ENCODE measurements at places on chromosomes 1 and 21. TPM values are rescaled to one million over a fixed set of nuclear protein-coding genes. Genes with fewer than 3 reads are reported as not detected.

The IRF2BP2 gene
- 410 TPM for total RNA-seq

The TTLL7 gene
- total RNA-seq, result 0.27 TPM

The ACTL8 gene
- total RNA-seq, result not detected

The CD1B gene
- total RNA-seq, result not detected

The IL19 gene
- total RNA-seq, result not detected

DNA sequence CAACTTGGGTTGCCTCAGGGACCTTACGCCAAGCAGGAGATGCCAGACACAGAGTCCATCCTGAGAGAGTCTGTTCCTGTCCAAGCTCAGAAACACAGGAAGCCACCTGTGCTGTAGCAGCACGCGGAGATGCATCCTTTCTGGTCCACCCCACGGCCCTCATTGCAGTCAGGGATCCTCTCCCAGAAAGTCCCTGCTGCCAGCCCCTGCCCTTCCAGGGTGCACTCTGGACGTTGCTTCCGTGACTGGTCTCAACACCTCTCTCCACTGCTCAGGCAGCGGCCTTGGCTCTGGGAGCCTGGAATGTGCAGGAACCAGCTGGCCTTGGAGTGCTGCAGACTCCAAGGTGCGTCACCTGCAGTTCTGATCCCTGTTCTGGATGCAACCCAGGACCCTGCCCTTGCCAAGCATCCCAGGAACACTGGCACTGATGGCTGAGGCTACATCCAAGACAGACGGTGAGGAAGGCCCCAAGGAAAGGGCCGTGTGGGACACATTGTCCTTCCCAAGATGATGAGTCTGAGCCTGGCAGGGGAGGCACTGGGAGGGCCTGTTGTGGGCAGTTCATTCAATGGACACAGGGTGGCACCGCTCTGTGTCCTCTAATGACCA lies 21.7 kb upstream of the COL6A1 start:
- no peak for DNase-seq
- H3K4me3 ChIP-seq, result no peak overlapping the region
- no peaks in the 10 kb centered on the region for H3K27me3 ChIP-seq
- no peak overlapping the region for H3K27ac ChIP-seq
- H3K4me1 ChIP-seq, result no peaks in the 10 kb centered on the region

GRCh38 chr21:46604975-46605766 lies at the start of gene S100B:
S100B (minus strand) TSS chr21:46605082; CDS start chr21:46602415, 2,667 bp downstream.
- H3K36me3 ChIP-seq, result no peaks in the 10 kb centered on the region
- DNase-seq, result peak; percentile 52
- peak within 1 kb of the TSS; percentile 53 for H3K27ac ChIP-seq
- H3K27me3 ChIP-seq, result no peaks in the 10 kb centered on the region
- H3K4me3 ChIP-seq, result peak within 1 kb of the TSS; percentile 22

DNA sequence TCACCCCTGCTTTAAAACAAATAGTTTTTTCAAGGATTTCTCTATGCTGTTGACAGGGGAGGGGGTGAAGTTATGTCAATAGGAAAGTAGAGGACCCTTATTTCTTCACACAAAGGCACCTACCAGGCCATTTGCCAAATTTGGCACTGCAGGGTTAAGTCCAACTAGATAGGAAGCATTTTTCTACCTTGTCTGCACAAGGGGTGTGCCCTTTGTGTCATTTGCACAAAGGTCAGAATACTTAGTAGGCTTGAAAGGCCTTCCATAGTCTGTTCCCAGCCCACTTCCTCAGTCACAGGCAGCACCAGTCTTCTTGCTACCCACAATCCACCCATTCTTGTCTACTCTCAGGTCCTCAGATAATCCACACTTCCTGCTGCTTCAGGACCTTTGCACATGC lies 7.0 kb downstream of the TACSTD2 start:
- H3K36me3 ChIP-seq, result no peaks in the 10 kb centered on the region
- no peak for DNase-seq
- no peak overlapping the region for H3K27ac ChIP-seq
- H3K27me3 ChIP-seq, result peaks cover 3% of the 10 kb centered on the region
- H3K4me1 ChIP-seq, result no peaks in the 10 kb centered on the region

DNA sequence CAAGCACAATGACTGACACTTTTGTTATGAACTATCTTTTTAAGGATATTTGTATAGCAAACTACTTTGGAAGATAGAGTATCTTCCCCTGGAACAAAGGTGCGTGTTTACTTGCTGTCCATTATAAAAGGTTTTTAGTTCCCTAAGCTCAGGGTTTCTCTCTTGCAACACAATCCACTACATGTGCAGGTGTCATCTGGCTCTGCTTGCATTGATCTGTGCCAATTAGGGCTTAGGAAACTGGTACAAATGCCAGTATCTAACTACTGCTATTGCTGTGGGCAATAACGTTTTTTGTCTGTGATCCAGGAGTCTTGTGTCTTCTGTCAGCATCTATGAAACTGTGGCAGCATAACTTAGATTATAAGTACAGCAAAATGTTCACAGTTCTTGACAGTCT lies 68.3 kb upstream of the ABCD3 start:
- no peaks in the 10 kb centered on the region for H3K27me3 ChIP-seq
- H3K27ac ChIP-seq, result no peak overlapping the region

- no peak for DNase-seq
- peaks cover 51% of the 10 kb centered on the region for H3K4me1 ChIP-seq
- no peaks in the 10 kb centered on the region for H3K36me3 ChIP-seq
- peak overlapping the region; percentile 98 for H3K27ac ChIP-seq
- peak overlapping the region; percentile 84 for H3K4me3 ChIP-seq
- no peaks in the 10 kb centered on the region for H3K27me3 ChIP-seq
Observed at GRCh38 chr1:225998560-225999226, 450 bp downstream of the SDE2 start.

DNA sequence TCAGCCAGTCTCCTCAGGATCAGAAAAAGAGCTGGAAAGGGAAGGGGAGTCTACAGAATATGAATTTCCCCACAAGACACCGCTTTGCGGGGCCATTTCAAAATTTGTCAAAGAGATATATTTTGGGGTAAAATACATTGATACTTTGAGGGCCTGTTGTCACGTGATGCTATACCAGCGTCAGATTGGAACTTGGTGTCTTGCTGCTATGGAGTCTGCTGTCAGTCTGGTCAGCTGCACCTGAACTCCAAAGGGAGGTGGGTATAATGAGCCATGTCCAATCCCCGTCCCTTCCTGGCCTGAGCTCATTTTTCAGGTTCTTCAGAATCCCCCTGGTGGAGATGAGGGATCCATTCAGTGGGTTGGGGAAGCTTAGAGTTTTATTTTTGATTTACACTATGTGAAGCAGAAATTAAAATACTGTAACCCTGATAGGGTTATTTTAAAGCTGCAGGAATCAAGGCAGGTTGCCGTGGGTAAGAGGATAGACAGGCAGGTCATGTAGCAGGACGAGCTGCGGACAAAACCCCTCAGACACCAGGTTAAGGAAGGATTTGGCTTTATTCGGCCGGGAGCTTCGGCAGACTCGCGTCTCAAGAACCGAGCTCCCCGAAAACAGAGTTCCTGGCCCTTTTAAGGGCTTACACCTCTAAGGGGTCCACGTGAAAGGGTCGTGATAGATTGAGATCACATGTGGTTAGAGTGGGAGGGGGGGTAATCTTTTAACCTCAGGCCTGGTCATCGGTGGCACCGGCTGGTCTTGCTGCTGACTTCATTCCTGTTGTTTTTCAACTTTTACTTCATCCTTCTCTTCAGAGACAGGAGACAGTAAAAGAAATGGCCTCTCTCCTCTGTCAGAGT lies 2.2 kb upstream of the POFUT2 start:
- H3K4me3 ChIP-seq, result no peak overlapping the region
- H3K4me1 ChIP-seq, result peaks cover 23% of the 10 kb centered on the region
- H3K27ac ChIP-seq, result no peak overlapping the region
- no peak for DNase-seq
- no peaks in the 10 kb centered on the region for H3K27me3 ChIP-seq

DNA sequence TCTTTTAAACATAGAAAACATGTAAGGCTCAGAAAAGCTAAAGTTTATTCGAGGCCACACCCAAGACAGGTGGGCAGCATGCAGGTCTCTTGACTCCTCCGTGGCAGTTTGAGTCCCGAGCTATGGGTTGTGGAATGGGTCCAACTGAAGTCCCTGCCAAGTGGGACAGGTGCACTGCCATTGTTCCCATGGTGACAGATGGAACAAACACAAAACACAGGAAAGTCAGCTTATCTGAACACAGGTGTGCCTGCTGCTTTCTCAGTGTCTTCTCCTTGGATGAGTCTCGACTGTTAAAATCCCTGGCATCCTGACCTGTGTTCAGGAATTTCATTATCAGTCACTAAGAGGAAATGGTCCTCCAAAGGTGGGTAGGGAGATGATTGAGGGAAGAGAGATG lies 99.0 kb upstream of the RAB4A start:
- H3K4me1 ChIP-seq, result no peaks in the 10 kb centered on the region
- no peaks in the 10 kb centered on the region for H3K36me3 ChIP-seq
- no peak overlapping the region for H3K4me3 ChIP-seq
- H3K27me3 ChIP-seq, result no peaks in the 10 kb centered on the region

DNA sequence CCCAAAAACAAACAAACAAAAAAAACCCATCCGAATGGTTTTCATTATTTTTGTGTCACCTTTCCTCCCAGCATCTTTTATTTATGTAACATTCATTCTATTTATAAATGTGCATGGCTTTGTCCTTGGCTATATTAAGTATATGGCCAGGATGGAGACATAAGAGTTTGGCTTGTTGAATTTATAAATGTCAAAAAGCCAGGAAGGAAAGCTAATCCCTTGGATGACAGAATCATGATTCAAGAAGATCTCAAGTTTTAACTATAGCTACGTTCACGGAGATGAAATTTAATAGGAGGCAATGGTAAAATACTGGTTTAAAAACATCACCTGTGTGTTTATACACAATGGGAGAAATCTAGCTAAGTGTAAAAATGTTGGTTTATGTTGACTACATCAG lies 5.0 kb downstream of the CEP170 start:
- no peak for DNase-seq
- no peaks in the 10 kb centered on the region for H3K36me3 ChIP-seq
- H3K4me3 ChIP-seq, result no peak overlapping the region
- H3K27me3 ChIP-seq, result no peaks in the 10 kb centered on the region
- H3K27ac ChIP-seq, result no peak overlapping the region

DNA sequence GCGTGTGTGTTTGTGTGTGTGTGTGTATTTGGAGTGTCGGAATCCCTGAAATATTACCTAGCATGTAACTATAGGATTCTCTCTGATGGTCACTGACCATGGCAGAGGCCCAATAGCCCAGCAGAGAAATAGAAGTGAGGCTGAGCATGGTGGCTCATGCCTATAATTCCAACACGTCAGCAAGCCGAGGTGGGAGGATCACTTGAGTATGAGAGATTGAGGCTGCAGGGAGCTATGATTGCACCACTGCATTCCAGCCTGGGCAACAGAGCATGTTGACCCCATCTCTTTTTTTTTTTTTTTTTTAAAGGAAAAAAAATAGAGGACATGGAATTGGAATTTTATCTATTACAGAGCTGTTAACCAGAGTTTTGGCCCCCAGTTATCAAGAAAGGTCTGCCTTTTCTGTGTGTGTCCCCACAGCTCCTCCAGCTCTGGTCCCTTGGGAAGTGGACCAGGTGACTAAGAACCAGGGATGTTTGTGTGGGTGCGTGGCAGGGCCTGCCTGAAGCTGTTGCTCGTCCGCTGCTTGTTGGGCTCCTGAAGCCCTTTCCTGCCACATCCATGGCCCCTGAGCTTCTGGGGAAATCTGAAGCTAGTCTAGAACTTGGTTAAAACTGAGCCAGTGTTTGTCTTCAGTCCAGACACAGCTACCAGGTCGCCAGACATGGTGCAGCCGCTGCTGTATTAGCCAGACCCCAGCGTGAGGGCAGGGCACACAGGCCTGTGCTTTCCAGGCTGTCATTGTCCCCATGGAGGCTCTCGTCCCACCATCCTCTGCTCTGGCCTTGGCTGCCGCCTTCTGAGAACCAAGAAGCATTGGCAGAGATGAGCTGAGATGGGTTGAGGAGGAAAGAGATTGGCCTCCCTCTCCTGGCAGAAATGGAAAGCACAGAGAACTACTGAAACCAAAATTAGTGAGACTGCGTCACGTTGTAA lies 25.5 kb downstream of the CAPN9 start:
- no peaks in the 10 kb centered on the region for H3K36me3 ChIP-seq
- H3K4me1 ChIP-seq, result no peaks in the 10 kb centered on the region
- no peaks in the 10 kb centered on the region for H3K27me3 ChIP-seq
- no peak for DNase-seq

DNA sequence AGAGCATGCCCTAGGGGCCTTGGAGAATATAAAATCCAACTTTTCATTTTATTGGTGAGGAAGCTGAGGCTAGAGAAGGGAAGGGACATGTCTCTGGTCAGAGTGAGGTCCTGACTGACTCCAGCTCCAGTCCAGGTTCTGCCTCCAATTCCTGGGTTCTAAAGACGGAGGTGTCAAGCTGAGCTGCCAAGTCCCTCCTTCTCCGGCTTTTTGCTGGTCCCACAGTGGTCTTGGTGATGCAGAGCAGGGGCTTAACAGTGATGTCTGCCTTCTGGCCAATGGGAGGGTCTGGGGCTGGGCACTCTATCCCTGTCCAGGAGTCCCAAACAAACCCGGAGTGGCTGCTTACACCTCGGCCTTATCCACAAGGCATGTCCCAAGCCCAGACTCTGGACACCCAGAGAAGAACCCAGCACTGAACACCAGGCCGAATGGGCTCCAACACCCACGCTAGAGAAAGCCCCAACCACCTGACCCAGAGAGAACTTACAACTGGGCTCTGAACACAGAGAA lies 104.8 kb downstream of the EBNA1BP2 start:
- H3K4me1 ChIP-seq, result peaks cover 5% of the 10 kb centered on the region
- no peaks in the 10 kb centered on the region for H3K27me3 ChIP-seq
- H3K27ac ChIP-seq, result no peak overlapping the region

GRCh38 chr1:115218699-115219098 lies 119.3 kb downstream of the NGF start:
- no peak overlapping the region for H3K27ac ChIP-seq
- H3K36me3 ChIP-seq, result no peaks in the 10 kb centered on the region
- no peaks in the 10 kb centered on the region for H3K27me3 ChIP-seq

GRCh38 chr1:171570295-171570694 lies 51.7 kb upstream of the MYOCOS start:
- H3K36me3 ChIP-seq, result peaks cover 49% of the 10 kb centered on the region
- no peak for DNase-seq

DNA sequence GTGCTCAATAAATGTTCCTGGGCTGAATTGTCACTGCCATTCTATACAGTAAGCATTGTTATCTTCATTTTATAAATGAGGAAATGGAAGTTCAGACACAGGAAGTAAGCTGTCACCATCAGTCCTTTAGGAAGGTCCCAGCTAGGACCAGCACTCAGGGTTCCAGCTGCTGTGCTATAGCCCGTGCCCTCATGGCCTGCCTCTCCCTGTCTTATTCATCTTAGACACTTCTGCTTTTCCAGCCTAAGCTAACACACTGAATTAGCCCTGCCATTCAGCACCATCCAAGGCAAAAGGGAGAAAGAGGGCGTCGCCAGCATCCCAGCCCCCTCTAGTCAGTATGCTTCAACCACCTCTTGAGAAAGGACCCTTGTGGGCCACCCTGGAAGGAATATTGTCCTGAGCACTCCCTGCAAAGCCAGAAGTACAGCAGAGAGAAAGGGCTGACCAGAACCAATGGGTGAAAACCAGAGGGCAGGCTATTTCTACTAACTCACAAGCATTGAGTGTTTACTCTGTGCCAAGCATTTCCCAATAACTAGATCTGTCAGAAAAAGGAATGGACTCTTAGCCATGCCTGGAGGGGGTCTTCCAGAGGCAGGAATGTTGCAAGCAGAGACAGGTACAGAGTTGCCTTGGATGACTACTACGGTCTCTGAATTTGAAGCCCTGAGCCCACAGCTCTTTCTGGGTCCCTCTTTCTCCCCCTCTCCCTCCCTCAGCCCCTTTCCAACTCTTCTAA lies 77.9 kb upstream of the NFIA start:
- H3K4me1 ChIP-seq, result no peaks in the 10 kb centered on the region
- no peak overlapping the region for H3K27ac ChIP-seq
- H3K4me3 ChIP-seq, result no peak overlapping the region
- DNase-seq, result no peak
- no peaks in the 10 kb centered on the region for H3K27me3 ChIP-seq
- no peaks in the 10 kb centered on the region for H3K36me3 ChIP-seq

- no peak overlapping the region for H3K4me3 ChIP-seq
- no peak for DNase-seq
- no peak overlapping the region for H3K27ac ChIP-seq
Observed at GRCh38 chr1:51859333-51859732, 19.2 kb downstream of the NRDC start.

Measured in naive thymus-derived CD4-positive, alpha-beta T cell (primary cell).